ENCODE measurements at places on chromosomes 5 and 9. TPM values are rescaled to one million over a fixed set of nuclear protein-coding genes. Genes with fewer than 3 reads are reported as not detected.

DNA sequence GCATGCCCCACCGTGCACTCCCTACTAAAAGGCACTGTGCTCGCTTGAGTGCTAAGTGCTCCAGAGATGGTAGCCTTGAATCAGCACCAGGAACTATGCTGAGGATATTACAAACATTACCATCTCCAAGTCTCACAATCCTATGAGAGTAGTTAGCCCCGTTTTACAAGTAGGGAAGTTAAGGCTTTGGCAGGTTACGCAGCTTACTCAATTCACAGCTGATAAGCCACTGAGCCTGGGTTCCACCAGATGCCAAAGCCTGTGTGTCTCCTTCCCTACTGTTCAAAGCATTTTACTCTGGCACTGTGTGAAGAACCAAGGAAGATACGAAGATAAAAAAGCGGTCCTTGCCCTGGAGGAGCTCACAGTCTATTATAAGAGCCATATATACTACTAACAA lies 216.2 kb downstream of the EBF1 start:
- H3K27ac ChIP-seq: no peak overlapping the region
- H3K4me1 ChIP-seq: peaks cover 10% of the 10 kb centered on the region
- H3K4me3 ChIP-seq: no peak overlapping the region
- DNase-seq: no peak
- no peaks in the 10 kb centered on the region for H3K27me3 ChIP-seq
- H3K36me3 ChIP-seq: no peaks in the 10 kb centered on the region

FBP2 gene
- total RNA-seq: not detected

PCDHGC4 gene
- total RNA-seq: 1.5 TPM

DNA sequence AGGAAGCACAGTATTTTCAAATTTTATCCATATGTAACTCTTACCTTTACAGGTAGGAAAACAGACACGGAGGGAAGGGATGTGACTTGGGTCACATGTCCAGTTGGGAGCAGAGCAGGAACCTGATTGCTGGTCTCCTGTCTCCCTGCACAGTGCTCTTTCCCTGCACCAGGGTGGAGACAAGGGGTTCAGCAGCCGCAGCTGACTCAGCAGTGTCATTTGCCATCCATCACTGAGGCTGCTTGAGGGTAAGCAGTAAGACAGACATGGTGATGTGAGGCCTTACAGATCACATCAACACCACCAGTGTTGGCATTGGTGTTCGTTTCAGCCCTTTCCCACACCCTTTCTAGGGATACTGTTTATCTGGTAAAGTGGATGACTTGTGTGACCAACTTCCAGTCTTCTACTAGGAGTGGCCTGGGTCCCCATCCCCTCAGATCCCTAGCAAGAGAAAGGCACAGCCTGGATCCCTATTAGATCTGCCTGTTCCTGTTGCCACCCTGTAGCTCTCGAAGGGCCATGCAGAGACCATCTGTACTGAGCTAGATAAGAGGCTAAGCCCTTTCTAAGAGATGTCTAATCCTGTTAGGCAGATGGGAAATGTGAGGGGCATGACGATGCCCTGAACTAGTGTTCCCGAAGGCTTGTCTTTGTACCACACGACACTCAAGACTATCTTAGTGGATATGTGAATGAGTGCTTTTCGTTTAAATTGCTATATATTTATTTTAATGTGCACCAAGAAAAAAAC lies 29.1 kb downstream of the FRMPD1 start:
- no peak overlapping the region for H3K4me3 ChIP-seq
- H3K27me3 ChIP-seq: peaks cover 10% of the 10 kb centered on the region
- no peaks in the 10 kb centered on the region for H3K36me3 ChIP-seq
- no peaks in the 10 kb centered on the region for H3K4me1 ChIP-seq

SH3TC2 gene
- total RNA-seq: 3.8 TPM

- no peaks in the 10 kb centered on the region for H3K4me1 ChIP-seq
- H3K27me3 ChIP-seq: no peaks in the 10 kb centered on the region
- no peaks in the 10 kb centered on the region for H3K36me3 ChIP-seq
- DNase-seq: no peak
- H3K27ac ChIP-seq: no peak overlapping the region
- H3K4me3 ChIP-seq: no peak overlapping the region
These were observed 395.7 kb downstream of the TLE1 start for GRCh38 chr9:81293651-81294050.

- no peaks in the 10 kb centered on the region for H3K36me3 ChIP-seq
- H3K4me1 ChIP-seq: no peaks in the 10 kb centered on the region
- H3K4me3 ChIP-seq: no peak overlapping the region
- H3K27ac ChIP-seq: no peak overlapping the region
- peaks cover 4% of the 10 kb centered on the region for H3K27me3 ChIP-seq
These were observed 27.2 kb upstream of the TNFSF8 start for GRCh38 chr9:114957558-114957957.

DNA sequence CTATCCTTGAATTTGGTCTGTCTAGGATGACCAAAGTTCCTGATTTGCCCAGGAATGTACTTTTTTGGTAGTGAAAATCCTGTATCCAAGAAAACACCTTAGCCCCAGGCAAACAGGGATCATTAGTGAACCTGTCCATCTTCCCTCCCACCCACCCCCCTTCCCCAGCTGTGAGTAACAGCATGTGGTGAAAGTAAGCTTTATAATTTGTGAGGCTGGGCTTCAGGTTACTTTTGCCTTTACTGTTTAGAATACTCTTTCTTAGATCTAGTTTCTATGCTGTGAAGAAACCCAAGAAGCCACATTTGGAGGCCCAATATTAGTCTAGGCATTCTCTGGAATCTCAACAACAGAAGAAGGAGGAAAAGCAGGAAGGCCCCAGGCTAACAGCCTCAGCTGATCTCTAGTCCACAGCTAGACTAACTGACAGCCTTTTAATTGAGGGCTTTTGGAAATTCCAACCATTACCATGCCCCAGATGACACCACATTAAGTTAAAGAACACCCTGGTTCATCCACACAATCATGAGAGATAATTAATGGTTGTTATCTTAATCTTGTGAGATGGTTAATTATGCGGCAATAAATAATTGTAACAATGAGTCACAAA lies 703.0 kb upstream of the NUDT12 start:
- no peaks in the 10 kb centered on the region for H3K27me3 ChIP-seq
- no peak for DNase-seq
- no peak overlapping the region for H3K4me3 ChIP-seq
- no peaks in the 10 kb centered on the region for H3K36me3 ChIP-seq
- no peaks in the 10 kb centered on the region for H3K4me1 ChIP-seq

GRCh38 chr5:85077581-85077980 lies 692.9 kb upstream of the EDIL3 start:
- no peak overlapping the region for H3K27ac ChIP-seq
- H3K4me1 ChIP-seq: no peaks in the 10 kb centered on the region
- no peak for DNase-seq
- H3K36me3 ChIP-seq: no peaks in the 10 kb centered on the region
- H3K4me3 ChIP-seq: no peak overlapping the region
- H3K27me3 ChIP-seq: no peaks in the 10 kb centered on the region

DNA sequence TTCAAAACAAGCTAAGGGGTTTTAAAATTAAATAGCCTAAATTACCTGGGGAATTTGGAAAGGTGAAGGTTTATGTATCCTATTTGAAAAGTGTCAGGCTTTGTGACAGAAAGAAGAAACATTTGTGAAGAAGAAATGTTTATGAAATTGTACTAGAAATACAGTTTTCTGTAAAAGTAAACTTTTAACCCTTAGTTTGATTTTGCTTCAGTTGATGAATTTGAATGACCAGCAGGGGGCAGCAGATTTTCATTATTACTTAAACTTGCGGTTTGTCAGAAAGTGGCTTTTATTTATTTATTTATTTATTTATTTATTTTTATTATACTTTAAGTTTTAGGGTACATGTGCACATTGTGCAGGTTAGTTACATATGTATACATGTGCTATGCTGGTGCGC lies 58.1 kb downstream of the NNT start:
- no peaks in the 10 kb centered on the region for H3K36me3 ChIP-seq
- H3K4me1 ChIP-seq: no peaks in the 10 kb centered on the region
- peak; percentile 51 for DNase-seq
- no peaks in the 10 kb centered on the region for H3K27me3 ChIP-seq
- no peak overlapping the region for H3K4me3 ChIP-seq

DNA sequence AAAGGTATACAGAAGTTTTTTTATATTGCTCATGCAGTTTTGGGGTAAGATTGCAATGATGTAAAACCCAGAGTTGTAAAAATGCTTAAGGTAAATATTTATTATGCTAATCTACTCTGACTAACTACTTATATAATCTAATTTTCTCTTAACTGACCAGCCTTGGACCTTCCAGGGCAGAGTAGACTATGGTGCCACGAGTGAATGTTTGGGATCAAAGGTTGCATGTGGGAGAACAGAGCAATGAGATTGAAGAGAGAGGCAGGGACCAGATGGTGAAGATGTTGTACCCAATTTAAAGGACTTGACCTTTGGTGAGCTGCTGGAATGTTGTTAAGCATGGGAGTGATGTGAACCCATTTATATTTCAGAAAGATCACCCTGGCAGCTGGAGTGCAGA lies 34.8 kb upstream of the PANK3 start:
- H3K4me1 ChIP-seq: no peaks in the 10 kb centered on the region
- H3K36me3 ChIP-seq: no peaks in the 10 kb centered on the region
- H3K27ac ChIP-seq: no peak overlapping the region
- no peak overlapping the region for H3K4me3 ChIP-seq
- H3K27me3 ChIP-seq: no peaks in the 10 kb centered on the region
- DNase-seq: peak; percentile 40

SPATA6L gene
- 2.5 TPM for total RNA-seq

DNA sequence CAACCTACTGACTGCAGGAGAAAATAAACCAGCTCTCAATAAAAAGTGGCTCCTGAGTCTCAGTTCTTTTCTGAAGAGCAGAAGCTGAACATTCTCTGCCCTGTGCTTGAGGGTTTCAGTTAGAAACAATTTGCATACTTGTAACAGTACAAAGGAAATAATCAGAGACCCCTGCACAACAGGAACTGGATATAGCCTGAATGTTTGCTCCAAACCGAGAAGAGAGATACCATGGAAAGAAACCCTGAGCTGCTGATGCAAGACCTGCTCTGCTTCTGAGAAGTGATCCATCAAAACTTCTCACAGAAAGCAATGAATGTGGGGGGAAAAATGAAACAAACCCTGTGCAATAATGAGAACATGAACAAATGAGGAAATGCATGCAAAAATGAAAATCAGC lies 592.9 kb downstream of the SEMA5A start:
- no peak for DNase-seq
- H3K4me1 ChIP-seq: no peaks in the 10 kb centered on the region
- no peak overlapping the region for H3K4me3 ChIP-seq

CCL27 gene
- not detected for total RNA-seq

KCNV2 gene
- total RNA-seq: not detected

DND1 gene
- 1.3 TPM for total RNA-seq

GRXCR2 gene
- not detected for total RNA-seq
